ENCODE measurements at places on chromosomes 11 and 22.

DNA sequence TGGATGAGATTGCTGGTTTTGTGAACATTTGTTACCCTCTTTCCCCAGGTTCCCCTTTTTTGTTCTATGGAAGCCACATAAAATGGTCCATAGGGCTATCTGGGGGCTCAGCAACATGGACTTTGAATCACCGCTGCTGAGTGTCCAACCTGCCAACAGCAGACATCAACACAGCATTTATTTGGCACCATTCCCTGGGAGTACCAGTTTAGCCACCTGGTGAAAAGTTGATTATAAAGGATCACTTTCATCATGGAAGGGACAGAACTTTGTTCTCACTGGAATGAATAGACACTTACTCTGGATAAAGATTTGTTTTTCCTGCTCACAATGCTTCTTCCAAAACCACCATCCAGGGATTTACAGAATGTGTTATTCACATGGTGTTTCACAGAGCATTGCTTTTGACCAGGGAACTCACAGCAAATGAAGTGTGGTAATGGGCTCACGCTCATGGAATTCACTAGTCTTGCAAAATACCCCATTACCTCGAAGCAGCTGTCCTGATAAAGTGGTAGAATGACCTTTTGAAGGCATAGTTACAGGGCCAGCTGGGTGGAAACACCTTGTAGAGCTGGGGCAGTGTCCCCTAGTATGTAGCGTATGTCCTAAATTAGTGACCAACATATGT lies 43.9 kb downstream of the ADM start:
- DNase-seq: no peak

GRCh38 chr11:67372993-67373647 lies at the start of gene CLCF1:
Gene CLCF1 (minus strand): TSS chr11:67373598. CDS start chr11:67373539, 59 bp downstream.
- no peak for DNase-seq

- DNase-seq: no peak
These were observed 173.5 kb upstream of the SNX19 start for GRCh38 chr11:131089727-131090245.

DNA sequence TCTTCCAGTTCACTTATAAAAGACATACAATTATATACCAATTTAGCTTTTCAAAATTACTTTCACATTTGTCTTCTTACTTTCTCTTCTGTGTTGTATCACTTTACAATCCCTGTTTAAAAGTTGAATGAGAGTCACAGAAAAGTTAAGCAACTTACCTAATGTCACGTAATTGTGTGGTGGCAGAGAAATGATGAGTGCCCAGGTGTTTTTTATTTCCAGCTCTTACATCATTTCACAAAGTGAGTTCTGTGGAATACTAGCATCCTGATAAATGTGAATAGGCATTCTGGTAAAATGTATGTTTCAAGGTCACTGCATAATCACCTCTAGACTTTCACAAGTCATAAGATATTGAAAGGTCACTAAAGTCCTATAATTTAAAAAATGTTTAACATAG lies 133.0 kb upstream of the FIBIN start:
- no peak for DNase-seq

- no peak for DNase-seq
These were observed 213.1 kb upstream of the ZBED5 start for GRCh38 chr11:11070976-11071375.

DNA sequence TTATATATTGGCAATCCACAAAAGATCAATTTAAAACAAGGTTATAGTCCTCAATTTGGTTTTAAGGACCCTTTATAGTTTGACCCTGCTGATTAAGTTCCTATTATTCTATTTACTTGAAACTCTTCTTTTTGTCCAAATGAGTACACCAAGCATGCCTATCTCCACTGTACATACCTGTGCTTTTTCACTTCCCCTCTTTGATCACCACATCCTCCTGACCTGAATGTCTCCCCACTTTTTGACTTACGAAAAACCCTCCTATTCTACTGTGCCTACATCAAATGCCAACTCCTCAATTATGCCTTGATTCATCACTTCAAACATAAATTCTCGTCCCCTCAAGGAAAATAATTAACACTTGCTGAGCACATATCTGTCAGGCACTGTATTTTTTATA lies 113.5 kb downstream of the SOX6 start:
- DNase-seq: no peak

DNA sequence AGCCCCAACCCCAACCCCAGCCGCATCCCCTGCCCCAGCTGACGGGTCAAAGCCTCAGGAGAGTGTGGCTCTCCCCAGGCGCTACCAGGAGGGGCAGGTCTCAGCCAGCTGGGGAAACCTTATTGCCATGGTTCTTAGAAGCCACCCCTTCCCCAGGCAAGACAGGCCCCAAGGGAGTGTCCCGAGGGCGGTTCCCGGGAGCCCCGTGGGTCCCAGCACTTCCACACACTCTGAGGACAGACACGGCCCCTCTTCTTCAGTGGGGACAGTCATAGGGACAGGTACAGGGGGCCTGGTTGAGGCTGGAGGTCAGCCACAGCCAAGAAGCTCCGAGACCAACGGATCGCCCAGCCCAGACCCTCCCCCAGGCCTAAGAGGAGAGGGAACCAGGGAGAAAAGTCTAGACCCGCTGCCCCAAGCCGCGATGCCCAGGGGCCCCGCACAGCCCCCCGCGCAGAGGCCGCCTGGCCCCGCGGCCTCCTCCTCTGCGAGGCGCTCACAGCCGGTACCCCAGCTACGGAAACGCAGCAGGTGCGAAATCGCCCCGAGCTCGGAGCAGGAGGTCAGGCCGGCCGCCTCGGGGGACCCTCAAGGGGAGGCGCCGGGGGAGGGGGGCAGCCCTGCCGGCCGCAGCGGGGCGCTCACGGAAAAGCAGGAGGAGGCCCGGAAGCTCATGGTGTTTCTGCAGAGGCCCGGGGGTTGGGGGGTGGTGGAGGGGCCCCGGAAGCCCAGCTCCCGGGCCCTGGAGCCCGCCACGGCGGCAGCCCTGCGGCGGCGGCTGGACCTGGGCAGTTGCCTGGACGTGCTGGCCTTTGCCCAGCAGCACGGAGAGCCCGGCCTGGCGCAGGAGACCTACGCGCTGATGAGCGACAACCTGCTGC lies 2.6 kb downstream of the KLHDC7B start:
- no peak for DNase-seq

DNA sequence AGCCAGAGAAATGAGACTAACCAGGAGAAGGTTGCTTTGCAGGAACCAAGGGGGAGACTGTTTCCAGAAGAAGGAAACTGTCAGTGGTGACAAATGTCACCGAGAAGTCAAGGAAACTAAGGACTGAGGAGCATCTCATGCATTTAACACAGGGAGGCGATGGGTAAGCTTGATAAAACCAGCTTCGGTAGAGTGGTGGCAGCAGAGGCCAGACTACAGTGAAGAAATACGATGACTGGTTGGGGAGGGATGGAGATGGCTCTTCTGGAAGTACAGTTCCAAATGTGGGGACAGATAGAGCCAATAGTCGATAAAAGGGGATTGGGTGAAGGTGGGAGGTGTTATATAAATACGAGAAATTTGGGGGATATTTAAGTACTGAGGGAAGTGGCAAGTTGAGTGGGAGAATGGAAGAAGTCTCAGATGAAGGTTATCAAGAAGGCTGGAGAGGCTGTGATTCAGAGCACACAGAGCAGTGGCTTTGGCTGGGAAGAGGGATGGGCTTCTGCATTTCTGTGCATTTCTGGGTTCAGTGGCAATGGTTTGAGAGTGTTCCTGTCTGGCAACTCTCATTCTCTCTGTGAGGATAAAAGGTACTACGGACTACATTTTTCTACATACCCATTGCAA lies 29.2 kb downstream of the SC5D start:
- no peak for DNase-seq

DNA sequence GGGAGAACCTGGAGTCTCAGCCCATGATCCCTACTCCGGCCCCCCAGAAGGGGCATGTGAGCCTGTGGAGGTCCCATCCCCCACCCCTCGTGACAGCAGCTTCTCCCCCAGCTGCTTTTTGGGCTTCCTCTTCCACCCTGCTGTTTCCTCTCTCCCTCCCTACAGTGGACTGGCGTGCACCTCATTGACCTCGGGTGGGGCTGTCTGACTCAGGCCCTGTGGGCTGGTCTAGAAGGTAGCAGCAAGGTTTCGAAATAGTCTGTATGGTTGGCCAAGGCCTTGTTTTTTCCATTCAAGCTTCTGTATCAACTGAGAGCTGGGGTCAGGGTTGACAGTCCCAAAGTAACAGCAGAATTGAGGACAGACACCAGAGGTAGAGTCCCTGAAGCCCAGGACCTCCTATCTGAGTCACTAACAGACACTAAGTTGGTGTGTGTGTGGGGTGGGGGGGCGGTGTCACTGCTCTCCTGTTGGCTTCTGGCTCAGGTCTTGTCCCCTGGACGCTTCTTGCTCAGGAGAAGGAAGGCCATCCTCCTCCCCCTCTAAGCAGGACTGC lies 7.7 kb downstream of the SLC37A2 start:
- no peak for DNase-seq

- DNase-seq: no peak
These were observed 892.3 kb downstream of the OPCML start for GRCh38 chr11:132639986-132640385.

- no peak for DNase-seq
These were observed 7.0 kb downstream of the SERPING1 start for GRCh38 chr11:57604296-57605027.

DNA sequence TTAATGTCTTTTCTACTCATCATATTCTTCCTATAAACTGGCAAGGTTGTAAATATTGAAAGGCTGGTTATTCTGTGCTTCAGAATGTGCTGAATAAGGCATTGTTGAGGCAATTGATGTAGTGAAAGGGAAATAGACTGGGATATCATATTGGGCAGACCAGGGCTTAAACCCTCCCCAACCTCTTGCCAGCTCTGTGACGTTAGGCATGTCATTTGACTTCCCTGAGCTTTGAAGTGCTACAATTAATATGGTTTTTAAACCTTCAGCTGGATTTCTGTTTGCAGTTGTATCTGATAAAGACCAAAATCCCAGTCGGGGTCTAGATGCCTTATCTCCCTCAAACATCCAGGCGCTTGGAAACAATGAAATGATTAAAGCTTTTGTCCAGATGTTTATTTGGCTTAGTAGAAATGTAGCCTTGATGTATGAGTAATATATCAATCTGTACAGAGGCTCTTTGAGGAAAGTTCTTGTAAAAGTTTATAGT lies 208.1 kb downstream of the DBX1 start:
- no peak for DNase-seq

GRCh38 chr11:1148752-1149180 lies 9.0 kb upstream of the MUC5AC start:
- no peak for DNase-seq

DNA sequence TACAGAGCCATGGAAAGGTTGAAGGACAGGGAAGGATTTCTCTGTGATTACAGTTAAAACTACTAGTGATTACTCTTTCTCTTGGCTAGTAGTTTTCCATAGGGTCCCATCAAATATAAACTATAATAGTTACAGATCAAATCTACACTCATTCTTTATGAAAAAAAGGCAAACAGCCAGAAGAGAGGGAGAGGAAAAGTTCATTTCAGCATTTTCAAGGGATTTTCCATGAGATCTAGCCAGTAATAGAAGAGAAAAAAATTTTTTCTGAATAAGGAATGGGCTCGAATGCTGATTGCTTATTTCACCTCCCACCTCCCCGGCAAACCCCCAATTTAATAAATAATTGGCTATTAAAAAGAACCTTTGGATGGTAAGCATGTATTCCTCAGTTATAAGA lies 74.8 kb upstream of the BLID start:
- no peak for DNase-seq

GRCh38 chr22:29348041-29348440 lies 32.5 kb upstream of the RASL10A start:
- DNase-seq: no peak

DNA sequence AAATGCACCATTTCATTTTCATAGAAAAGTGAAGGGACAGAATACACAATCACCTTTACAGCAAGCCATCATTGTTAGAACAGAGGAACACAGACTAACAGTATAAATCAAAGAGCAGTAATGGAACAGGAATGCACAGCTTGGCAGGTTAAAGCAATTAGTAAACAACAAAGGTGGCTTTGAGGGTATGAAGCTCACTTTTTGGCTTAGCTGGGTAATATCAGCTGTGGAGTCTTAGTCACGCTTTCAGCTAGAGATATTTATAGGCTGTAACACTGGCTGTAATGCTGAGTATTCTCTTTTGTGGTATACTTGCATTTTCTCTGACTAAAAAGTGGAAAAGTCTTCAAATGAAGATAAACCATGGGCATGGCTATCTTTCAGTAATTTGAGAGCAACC lies 1780.5 kb downstream of the LRRC4C start:
- no peak for DNase-seq

- no peak for DNase-seq
These were observed 485.9 kb upstream of the TENM4 start for GRCh38 chr11:79926707-79927106.

GRCh38 chr11:45318516-45318915 lies 32.4 kb upstream of the SYT13 start:
- DNase-seq: no peak

DNA sequence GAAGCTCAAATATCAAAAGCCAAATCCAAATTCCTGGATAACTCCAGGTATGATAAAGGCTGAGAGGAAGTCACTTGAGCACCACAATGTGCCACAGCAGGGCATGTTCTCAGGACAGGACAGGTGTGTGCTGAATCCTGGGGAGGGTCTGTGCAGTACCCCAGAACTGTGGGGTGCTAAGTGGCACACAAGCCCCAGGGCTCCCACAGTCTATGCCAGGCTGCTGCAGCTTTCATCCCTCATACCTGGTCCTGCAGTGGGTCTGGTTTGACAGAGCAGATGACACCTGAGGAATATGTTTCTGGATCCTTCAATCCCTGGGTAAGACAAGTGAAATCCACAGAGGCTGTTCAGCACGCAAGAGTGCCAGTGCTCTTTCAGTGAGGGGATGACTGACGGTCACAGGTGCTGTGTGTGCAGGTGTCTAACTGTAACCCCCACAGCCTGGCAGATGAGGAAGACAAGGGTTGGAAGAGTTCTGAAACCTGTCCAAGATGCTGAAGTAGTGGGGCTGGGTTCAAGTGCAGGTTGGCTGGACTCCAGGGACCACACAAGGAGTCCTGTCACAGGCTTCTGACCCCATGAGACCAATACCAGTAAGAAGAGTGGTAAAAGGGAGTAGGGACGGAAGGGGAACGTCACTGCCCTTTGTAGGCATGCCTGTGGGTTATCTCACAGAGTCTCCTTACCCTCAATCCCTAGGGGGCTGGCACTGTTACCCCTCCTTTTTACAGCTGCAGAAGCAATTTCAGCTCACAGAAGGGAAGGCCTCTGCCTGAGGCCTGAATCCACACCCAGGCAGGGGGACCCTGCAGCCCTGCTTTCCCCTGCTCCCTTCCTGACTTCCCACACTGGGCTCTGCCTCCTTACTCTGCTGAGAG lies 14.1 kb downstream of the SERPIND1 start:
- no peak for DNase-seq
